Activated T-cell treated with anti-CD3 and anti-CD28 coated beads, Interleukin-2, amount 50 U/mL, for 4 hours (primary cell): ENCODE measurements at places on chromosomes 6 and 20. TPM values are rescaled to one million over a fixed set of nuclear protein-coding genes. Genes with fewer than 3 reads are reported as not detected.

DNA sequence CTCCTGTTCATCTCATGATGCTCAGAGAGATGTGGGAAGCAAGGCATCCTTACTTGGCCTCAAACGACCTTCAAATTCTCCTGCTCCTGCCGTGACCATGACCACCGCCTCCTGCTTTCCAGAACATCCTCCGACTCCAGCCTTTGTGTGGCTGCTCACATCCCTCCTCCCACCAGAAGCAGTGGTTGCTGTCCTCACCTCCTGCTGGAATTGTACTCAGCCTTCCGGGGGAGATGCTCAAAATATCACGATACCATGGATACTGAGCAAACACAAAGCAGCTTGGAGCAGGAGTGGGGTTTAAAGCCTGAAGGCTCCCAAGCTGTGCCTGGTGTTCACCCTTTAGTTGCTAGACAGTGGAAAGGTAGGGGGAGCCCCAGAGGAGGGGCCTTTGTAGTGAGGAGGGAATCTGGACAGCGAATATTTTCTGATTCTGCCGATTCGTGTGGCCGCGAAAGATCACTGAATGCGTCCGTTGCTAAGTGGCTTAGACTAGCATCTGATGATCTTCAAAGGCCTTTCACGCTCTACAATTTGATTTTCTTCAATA is 9.3 kb upstream of the DUSP22 start:
- DNase-seq: no peak

- no peak for DNase-seq
Observed at GRCh38 chr20:30922129-30922528, 335.3 kb upstream of the DEFB115 start.

DNA sequence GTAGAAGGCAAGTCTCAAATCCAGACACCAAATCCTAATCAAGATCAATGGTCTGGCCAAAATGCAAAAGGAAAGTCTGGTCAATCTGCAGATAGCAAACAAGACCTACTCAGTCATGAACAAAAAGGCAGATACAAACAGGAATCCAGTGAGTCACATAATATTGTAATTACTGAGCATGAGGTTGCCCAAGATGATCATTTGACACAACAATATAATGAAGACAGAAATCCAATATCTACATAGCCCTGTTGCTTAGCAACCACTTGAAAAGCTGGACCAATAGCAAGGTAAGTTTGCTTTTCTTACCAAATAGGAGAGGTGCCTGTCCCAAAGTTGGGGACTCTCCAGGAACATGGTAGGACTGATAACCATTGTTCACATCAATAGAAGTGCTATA is 2.0 kb downstream of the SEMG2 start:
- DNase-seq: no peak

The ARFGEF3 gene
- total RNA-seq: 0.53 TPM

The PHF1 gene
- total RNA-seq: 26.8 TPM

GRCh38 chr6:96721227-96721626 is 116.0 kb downstream of the GPR63 start:
- no peak for DNase-seq

DNA sequence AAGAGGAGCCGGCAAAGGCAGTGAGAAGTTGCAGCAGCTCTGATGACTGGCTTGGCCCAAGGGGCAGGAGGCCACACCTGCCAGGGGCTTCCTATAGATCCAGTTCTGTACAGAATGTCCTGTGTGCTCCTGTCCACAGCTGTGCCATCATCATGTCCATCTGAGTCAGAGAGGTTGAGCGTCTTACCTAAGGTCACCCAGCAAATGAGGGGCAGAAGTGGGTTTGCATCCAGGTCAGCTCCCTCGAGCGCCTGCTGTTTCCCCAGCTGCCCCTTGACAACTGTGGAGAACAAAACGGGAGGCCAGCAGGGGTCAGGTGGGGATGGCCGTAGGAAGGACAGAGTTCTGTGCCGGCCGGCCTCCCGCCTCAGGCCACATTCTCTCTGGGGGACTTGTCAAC is 47.6 kb downstream of the DLGAP4 start:
- DNase-seq: no peak

DNA sequence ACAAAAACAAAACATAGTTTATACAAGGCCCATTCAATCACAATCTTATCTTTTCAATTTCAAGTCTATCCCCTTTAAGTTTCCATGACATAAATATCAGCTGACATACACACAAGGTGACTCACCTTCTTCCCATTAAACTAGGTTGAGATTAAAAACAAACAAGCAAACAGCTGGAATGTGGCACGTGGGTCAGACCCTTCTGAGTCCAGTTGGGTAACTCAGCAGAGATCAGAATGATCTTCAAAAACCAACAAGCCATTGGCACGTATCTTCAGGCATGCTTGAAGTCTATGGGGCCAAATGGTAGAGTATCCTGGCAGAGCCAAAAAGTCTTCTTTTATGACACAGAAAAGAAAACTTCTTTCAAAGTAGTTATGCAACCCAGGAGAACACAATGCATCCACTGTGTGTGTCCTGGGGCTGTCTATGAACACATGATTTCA is 603.5 kb upstream of the CITED2 start:
- DNase-seq: no peak

GRCh38 chr6:169950558-169950957 is 199.1 kb downstream of the ERMARD start:
- no peak for DNase-seq

- DNase-seq: no peak
Observed at GRCh38 chr20:10423735-10424134, 10.3 kb downstream of the MKKS start.

The ABHD16B gene
- not detected for total RNA-seq

- DNase-seq: no peak
Observed at GRCh38 chr6:146090474-146090873, 61.6 kb downstream of the GRM1 start.

The CST3 gene
- total RNA-seq: 2.0 TPM

GRCh38 chr6:168537540-168537884 is 96.5 kb downstream of the SMOC2 start:
- no peak for DNase-seq

DNA sequence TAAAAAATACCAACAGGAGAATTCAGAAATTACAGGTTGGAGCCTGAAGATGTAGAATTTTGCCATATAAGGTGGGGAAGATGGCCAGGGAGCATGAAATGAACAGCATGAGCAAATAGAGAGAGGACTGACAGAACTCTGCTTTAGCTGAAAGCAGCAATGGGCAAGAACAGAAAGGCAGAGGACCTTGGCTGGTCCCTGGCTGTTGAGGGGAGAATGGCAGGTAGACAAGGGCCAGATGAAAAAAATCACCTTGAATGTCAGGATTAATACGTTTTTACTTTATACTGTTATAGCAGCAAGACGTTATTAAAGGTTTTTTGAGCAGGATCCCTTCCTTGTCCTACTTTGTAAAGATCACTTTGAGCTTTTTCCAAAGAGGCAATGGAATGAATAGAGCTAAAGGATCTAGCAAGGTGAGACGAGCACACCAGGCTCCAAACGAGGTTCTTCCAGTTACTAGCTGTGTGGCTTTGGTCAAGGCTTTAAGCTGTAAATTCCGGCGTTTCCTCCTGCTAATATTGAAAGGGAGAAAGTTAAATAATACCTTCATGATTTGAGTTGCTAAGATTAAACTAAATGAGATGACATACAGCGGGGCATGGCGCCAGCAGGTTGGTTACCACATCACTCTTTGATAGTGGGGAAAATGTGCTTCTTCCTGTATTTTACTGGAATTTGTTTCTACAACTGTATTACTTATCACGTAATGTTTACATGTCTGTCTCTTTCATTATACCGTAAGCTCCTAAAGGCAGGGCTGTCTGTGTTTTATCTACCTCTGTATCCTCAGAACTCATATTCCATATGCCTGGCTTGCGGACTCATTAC is 776 bp downstream of the PPIL1 start:
- no peak for DNase-seq

- DNase-seq: no peak
Observed at GRCh38 chr6:53493635-53494025, 51.3 kb downstream of the GCLC start.

GRCh38 chr6:73285674-73286283 is 22.8 kb upstream of the KHDC1 start:
- no peak for DNase-seq

- DNase-seq: no peak
Observed at GRCh38 chr6:127279815-127280214, 13.2 kb downstream of the RNF146 start.

GRCh38 chr6:134875367-134875766 is 74.5 kb downstream of the ALDH8A1 start:
- DNase-seq: no peak

DNA sequence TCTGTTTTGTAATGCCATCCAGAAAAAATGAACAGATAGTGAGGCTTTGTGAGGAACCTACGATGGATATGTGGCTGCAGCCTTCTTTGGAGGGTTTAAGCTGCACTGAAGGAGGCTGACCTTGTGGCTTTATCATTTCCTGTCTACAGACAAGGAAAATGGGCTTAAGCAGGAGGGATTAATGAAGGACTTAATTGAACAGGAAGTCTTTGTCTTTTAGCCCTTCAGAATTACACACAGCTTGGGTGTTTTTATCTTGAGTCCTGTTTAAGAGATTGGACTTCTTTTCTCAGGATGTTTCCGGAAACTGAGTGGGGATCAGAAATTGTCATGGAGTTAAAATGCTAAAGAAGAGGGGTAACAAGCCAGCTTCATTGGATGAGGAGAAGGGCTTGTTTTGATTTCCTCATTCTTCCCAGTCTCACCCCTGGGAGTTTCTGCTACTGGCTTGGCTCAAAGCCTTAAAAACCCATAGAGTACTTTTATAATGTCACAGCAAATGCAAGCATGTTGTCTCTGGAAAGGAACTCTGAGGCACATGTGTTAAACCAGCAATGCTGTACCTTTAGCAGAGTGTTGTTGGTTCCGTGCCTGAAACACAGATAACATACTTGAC is 193.6 kb downstream of the JARID2 start:
- DNase-seq: no peak

The CPNE1 gene
- total RNA-seq: 229 TPM

The NRM gene
- 10.5 TPM for total RNA-seq

GRCh38 chr20:4870906-4871305 is 130.4 kb downstream of the SLC23A2 start:
- DNase-seq: no peak

The PRDM13 gene
- total RNA-seq: not detected

GRCh38 chr20:32672982-32673851 is 524 bp downstream of the C20orf203 start:
- DNase-seq: no peak

- DNase-seq: no peak
Observed at GRCh38 chr6:37714836-37715420, 17.2 kb upstream of the MDGA1 start.

- no peak for DNase-seq
Observed at GRCh38 chr6:37115236-37115895, 54.6 kb upstream of the PIM1 start.

GRCh38 chr20:61909028-61909427 is 156.7 kb downstream of the TAF4 start:
- no peak for DNase-seq

- DNase-seq: no peak
Observed at GRCh38 chr20:50133474-50134217, 19.9 kb downstream of the PEDS1 start.

- DNase-seq: peak; percentile 51
Observed at GRCh38 chr6:24910961-24911725, 24.6 kb downstream of the RIPOR2 start.

- no peak for DNase-seq
Observed at GRCh38 chr6:111972745-111973117, 81.2 kb upstream of the CCN6 start.

The STX11 gene
- total RNA-seq: 30.9 TPM

DNA sequence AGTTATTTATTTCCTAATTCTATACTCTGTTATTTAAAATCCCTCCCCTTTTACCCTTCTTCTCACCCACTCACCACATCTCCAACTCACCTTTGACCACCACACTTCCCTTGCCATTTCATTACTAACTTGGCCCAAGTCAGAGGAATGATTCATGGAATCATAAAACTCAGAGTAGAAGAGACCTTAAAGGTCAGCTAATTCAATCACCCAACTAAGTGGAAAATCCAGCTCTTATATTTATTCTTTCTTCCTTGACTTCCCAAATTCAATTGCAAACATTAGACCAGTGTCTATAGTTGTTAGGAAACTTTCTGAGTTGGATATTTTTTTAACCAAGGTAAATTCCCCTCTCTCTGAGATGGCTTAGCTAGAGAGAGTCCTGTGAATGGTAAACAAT is 26.5 kb upstream of the HEY2 start:
- DNase-seq: no peak

The SLC16A10 gene
- total RNA-seq: 6.0 TPM

GRCh38 chr20:15673206-15673605 is 900.0 kb downstream of the KIF16B start:
- no peak for DNase-seq

DNA sequence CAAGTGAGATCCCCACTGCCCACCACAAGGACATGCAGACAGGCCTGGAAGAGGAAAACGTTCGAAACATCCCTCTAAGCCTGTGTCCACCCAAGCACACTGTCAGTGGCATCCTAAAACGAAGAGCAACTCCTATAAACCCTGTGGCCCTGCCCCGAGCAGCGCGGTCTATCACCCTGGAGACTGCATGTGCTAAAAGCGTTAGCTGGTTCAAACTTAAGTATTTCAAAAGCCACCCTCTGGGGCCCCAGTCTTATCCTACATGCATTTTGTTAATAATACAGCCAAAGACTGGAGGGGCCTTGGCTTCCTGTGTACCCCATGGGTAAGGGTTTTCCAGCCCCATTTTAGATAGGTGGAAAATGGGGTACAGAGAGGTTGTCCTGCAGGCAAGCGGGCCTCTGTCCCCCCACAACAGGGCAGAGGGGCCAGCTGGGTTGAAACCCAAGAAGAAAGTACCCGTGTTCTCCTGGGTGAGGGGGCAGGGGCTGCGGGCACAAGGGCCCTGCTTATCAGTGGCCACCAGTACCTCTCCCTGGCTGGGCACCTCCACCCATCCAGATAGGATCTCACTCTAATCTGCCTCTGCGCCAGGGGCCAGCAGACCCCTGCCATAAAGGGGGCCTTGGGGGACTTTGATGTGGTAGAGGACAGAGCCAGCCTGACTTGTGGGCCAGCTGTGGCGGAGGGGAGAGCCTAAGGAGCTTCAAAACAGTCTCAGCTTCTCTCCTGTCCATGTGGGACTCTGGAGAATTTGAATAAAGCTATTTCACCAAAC is 28.3 kb downstream of the PREX1 start:
- no peak for DNase-seq

DNA sequence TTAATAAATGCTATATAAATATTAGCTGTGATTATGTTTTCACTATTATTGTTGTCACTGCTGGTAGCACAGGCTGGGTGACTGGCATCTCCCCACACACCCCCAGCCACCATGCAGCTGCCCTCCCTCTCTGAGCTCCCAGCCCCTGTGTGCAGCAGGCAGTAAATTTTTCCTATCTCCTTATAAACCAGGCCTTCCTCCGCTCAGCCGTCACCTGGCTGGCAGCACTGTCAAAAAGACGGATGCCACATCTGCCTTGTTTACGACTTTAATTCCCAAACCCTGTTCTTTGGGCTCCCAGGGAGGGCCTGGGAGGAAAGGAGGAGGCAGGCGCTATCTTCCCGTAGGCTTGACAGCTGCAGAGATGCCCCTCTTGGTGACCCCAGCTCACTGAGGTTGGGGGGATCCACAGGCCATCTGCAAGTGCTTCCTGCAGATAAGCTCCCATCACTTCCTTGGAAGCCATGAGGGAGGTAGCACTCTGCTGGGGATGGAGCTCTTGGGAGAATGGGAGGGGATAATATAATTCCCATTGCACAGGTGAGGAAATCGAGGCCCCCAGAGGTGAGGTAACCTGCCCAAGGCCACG is 94.5 kb downstream of the GRM4 start:
- DNase-seq: no peak

The C6orf141 gene
- total RNA-seq: 0.25 TPM
